GM23338 (cell line): ENCODE measurements at places on chromosomes 1 and 21. TPM values are rescaled to one million over a fixed set of nuclear protein-coding genes. Genes with fewer than 3 reads are reported as not detected.
A peak's percentile ranks its signal among the peaks of the same experiment; 100 is the strongest.

DNA sequence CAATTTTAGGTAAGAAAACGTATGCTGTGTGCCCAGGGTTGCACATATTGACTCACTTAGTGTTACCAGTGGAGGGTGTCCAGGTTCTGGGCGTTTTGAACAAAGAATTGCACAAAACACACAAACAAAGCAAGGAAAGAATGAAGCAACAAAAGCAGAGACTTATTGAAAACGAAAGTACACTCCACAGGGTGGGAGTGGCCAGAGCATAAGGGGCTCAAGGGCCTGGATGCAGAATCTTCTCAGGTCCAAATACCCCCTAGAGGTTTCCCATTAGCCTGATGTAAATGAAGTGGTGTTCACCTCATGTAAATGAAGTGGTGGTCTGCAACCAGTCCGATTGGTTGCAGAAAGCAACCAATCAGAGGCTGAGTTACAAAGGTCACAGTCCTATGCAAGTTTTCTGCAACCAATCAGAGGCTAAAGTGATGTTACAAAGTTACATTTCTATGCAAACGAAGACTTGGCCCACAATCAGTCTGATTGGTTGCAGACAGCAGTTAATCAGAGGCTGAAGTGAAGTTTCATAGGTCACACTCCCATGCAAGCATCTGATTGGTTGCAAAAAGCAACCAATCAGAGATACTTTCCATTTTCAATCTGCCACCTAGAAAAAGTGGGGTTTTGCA, 228.3 kb downstream of the ST6GALNAC3 start:
- no peak for DNase-seq

- peak; percentile 5 for DNase-seq
These were observed 31.9 kb downstream of the SPTA1 start for GRCh38 chr1:158654571-158654970.

GRCh38 chr21:31830701-31831100, 42.1 kb upstream of the HUNK start:
- DNase-seq = no peak

GRCh38 chr1:51520700-51521248, 1.7 kb upstream of the EPS15 start:
- DNase-seq = no peak

DNA sequence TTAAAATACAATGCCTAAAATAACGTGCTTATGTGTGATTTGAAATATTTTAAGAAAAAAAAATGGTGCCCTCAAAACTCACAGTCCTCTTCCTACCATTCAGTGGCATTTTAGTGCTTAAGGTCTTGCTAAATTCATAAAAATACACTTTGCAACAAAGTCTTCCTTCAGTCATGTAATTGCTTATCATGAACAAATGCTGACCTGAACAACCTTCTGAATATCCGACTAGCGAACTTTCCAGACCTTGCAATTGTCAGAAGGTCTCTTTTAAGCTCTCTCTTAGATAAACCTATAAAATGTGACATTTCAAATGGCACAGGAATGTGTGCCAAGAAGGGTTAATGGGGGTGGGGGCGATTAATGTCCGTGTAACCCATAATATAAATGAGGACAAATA, 858 bp downstream of the BRINP3 start:
- no peak for DNase-seq

DNA sequence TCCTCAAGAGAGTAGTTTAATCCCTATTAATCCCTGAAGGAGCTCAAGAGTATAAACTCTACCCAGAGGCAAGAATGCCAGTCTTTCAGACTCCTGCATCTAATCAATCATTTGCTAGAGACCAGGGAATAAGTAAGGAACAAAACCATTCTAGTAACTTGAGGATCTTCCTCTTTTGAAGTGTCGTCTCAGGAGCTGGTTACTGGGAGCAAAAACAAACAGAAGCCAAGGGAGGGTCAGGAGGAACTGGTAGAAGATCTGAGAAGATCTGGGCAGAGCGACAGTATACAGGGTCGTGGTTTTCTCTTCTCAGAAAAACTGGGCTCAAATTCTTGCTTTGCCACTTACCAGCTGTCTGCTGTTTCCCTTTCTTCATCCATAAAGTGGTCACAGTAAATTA, 69.3 kb downstream of the RPS6KA1 start:
- no peak for DNase-seq

DNA sequence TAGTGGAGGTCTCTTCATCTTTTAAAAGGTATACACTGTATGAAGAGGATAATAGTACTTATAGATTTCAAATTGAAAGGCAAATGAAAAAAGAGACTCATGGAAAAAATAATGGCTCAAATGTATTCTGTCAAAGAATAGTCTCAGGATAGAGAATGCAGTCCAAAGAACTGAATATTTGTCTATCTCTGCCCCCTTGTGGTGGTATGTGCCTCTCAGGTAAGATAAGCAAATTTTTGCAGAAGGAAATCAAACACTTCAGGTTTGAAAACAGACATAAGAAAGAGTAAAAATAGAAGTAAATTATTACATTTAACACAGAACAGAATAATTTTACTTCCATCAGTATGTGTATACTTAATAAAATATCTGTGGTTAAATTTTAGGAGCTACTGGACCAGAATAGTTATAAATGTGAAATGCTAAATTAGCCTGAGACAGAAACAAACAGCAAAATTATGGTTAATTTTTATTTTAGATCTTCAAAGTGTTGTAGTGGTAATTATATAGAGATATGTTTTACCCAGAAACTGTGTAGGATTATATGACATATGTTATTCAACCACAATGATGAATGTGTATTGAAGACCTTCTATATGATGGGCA, 164.4 kb upstream of the PALMD start:
- DNase-seq = peak; percentile 87

- DNase-seq = no peak
These were observed 5.6 kb downstream of the MORN1 start for GRCh38 chr1:2385606-2386280.

DNA sequence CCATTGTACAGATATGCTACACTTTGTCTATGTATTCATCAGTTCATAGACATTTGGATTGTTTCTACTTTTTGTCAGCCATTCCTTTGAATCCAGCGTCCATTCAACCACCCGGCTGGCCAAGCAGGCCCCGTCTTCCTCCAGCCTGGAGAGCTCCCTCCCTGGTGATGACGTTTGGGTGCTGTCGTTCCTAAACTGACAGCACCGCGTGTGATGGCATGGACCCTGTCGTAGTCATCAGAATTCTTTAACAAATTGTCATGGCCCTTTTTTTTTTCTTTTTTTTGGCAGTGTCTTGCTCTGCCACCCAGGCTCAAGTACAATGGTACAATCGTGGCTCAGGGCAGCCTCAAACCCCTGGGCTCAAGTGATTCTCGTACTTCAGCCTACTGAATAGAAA, 138.6 kb upstream of the ERRFI1 start:
- no peak for DNase-seq

- DNase-seq = no peak
These were observed 218.3 kb downstream of the HHIPL2 start for GRCh38 chr1:222329493-222330045.

DNA sequence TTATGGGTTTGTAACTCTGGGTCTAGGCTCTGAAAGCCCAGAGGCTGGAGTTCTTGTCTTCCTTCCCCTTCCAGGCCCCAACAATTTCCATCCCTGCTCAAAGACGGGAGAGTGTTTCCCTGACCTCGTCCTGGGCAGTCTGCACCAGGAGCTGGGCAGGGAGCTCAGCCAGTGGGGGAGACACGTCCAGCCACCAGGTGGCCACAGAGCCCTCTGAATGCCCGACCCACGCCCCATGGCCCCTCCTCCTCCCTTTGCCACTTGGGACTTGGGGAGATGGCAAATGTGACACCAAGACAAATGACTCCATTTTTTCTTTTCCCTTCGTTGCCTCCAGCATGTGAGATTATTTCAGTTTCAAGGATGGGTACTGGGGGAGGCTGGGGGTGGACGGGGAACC, 159.9 kb upstream of the AJAP1 start:
- no peak for DNase-seq

DNA sequence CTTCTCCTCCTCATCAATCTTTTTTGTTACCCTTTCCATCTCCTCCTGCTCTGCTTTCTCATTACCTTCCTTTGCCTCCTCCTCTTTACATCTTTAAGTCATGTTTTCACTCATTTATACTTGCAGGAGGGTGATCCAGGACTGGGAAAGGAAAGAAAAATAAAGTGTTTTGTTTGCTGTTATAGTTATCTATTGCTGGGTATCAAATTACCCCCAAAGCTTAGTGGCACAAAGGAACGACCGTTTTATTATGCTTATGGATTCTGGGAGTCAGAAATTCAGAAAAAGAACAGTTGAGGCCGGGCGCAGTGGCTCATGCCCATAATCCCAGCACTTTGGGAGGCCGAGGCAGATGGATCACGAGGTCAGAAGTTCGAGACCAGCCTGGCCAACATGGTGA, 12.5 kb upstream of the AGO4 start:
- DNase-seq = no peak

DNA sequence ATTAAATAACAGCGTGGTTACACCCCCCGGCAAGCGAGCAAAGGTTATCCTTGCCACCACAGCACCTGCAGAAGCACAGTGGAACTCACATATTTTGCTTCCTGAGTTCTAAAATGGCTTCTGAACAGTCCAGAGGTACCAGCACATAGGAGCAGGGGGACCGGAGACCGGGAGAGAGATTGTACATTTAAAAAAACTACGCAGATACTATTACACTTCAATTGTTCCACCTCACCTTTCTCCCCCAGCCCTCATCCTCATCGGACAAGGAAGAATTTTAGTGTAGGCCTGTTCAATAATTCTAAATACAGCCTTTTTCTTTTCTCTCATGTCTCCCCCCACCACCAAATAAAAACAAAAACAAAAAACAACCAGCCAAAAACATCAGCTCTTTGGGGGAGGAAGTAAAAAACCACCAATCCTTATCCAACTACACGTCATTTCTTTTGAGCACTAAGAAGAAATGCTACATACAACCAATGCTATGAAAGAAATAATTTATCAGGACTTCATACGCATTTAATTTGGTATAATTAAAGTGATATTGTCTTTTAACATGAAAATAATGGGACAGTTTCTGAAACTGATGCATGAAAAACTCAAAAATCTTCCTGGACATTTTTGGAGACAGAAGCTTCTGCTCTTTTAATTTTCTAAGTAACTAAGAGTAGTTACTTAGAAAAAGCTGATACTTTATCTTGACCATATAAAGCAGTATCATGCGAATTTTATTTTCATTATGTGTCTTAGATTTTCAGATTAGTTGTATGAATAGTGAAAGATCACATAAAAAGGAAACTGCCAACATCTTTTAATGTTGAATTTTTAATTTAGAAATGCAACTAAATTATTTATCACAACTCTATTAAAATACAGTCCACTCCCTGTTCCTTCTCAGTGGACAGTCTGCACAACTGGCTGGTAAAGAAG, 9.1 kb downstream of the CDKN2C start:
- no peak for DNase-seq

DNA sequence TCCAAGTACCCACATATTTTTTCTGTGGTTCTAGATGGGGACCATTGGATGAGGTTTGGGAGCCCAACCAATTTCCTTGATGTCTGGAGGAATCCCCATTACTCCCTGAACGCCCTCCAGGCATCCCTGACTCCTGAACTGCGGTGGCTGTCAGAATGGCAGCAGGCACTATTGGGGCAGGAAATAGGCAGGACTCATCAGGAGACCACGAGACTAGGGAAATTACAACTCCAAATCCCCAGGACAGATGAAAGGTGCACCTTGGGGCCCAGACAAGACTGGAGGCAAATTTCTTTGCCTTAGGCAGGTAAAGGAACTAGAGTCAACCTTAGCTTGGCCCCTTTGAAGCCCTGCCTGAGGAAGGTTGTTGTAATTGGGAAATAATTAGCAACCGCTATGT, 1.1 kb downstream of the CGN start:
- no peak for DNase-seq

LIPI gene
- not detected in 2 replicates for total RNA-seq

CD34 gene
- 0.07 and 0.23 TPM in 2 replicates for total RNA-seq

KCNJ9 gene
- 0.08 and 0.24 TPM in 2 replicates for total RNA-seq

PLCH2 gene
- 0.08 and 0.31 TPM in 2 replicates for total RNA-seq

C1orf174 gene
- total RNA-seq = 28.7 and 30.8 TPM in 2 replicates

HSD3B2 gene
- total RNA-seq = not detected in 2 replicates

PTGFRN gene
- total RNA-seq = 21.8 and 32.7 TPM in 2 replicates

NTMT2 gene
- total RNA-seq = not detected in 2 replicates

VWA1 gene
- total RNA-seq = 21.9 and 31.5 TPM in 2 replicates
